Motor neuron (in vitro differentiated cells): ENCODE measurements at places on chromosomes 2 and 18. TPM values are rescaled to one million over a fixed set of nuclear protein-coding genes. Genes with fewer than 3 reads are reported as not detected.

- no peak for ATAC-seq
These were observed 539.7 kb upstream of the NETO1 start for GRCh38 chr18:73407506-73407905.

GRCh38 chr2:36771671-36772070 lies 75.2 kb downstream of the VIT start:
- no peak for ATAC-seq

GRCh38 chr18:47081578-47081977 lies 46.2 kb upstream of the ELOA2 start:
- ATAC-seq = peak; percentile 87

ASXL3 gene
- total RNA-seq = 19.8 and 26.5 TPM in 2 replicates
